Keratinocyte (primary cell): ENCODE measurements at places on chromosomes 7 and 10.

- no peak for DNase-seq
Observed at GRCh38 chr7:8442814-8443304, 9.4 kb downstream of the NXPH1 start.

DNA sequence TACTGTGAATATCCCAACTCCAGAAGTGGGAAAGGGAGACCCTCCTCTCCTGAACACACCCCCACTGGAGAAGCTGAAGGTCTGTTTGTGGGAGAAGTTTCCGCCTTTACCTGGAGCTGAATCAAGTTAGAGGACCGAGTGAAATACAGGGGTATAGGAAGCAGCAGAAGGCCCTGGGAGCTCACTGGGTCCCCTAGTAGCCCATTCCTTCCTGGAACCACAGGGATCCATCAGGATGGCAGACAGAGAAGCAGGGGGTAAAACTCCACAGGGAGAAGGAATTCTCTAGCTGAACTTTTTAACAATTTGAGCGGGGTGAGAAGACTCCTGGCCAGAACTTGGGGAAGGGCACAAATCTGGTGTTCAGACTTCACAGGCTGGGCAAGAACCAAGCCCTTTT, 275.8 kb downstream of the GRID1 start:
- DNase-seq: no peak

DNA sequence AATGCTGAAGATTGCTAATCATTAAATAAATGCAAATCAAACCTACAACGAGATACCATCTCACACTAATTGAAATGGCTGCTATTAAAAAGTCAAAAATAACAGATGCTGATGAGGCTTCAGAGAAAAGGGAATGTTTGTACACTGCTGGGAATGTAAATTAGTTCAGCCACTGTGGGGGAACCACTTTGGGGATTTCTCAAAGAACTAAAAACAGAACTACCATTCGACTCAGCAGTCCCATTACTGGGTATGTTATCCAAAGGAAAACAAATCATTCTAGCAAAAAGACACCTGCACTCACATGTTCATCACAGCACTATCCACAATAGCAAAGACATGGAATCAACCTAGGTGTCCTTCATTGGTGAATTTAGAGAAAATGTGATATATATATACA, 379.0 kb upstream of the CNTNAP2 start:
- DNase-seq: no peak

DNA sequence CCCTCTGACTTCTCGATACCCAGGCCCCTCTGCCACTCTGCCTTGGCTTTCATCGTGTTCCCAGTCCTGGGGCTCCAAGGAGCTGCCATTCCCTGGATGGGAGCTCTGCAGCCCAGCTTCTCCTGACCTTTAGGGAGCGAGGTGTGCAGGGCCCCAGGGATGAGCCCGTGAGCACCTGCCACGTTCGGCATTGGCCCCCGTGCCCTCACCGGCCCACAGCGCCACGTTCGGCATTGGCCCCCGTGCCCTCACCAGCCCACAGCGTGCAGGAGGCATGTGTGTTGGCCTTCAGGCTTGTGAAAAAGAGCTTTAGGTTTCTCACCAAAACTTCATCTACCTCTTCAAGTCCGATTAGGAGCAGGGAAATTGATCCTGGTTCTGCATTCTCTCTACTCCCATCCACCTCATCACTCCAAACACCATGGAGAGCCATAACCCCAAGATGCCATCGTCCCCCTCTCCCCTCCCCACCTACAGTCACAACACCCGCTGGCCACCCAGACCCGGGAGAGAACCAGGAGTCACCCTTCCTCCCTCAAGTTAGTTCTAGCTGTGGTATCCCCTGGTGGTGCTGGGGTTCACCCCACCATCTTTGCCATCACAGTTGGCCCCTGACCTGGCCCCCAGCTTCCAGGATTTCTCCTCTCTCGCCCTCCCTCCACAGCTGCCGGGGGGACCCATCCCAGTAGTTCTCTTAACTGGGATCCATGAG, 119.4 kb upstream of the NPS start:
- no peak for DNase-seq

- no peak for DNase-seq
Observed at GRCh38 chr7:113812591-113813255, 106.1 kb downstream of the PPP1R3A start.

DNA sequence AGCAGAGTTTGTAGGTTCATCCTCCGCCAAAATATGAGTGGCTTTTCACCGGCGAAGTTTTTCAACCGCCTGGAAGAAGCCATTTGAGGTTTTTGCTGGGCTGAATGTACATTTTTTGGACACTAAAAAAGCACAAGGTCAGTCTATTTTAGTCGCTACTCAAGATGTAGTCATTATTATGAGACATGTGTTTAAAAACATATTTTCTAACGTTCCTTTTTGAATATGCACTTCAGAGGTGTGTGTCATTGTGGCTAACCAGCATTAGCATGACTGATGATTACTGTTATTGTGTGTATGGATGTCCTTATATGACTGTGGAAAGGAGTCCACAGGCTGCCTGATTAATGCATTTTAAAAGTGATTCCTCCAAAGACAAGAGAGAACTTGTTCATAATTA, 605.4 kb downstream of the INHBA start:
- peak; percentile 86 for DNase-seq

- DNase-seq: peak; percentile 83
Observed at GRCh38 chr10:53256623-53257022, 484.0 kb upstream of the MBL2 start.

- DNase-seq: no peak
Observed at GRCh38 chr7:73770002-73770859, at the start of gene CLDN3. Gene CLDN3, minus strand, starts transcription at chr7:73770270. Its CDS starts 221 bp downstream, at chr7:73770049.

- no peak for DNase-seq
Observed at GRCh38 chr7:29607259-29607658, 43.6 kb downstream of the PRR15 start.

DNA sequence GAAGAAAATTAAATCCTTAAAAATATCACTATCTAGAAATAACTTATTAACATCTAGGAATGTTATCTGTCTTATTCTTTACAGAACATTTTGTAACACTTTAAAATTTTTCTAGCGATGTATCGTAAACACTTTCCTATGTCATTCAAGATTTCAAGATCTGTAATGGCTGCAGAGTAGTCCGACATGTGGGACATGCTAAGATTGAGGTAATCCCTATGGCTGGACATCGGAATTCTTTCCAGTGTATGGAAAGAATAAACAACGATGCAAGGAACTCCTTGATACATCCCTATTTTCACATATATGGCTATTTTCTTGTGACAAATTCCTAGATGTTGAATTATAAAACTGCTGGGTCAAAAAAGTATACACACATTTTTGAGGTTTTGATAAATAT, 37.5 kb downstream of the GNA12 start:
- no peak for DNase-seq

DNA sequence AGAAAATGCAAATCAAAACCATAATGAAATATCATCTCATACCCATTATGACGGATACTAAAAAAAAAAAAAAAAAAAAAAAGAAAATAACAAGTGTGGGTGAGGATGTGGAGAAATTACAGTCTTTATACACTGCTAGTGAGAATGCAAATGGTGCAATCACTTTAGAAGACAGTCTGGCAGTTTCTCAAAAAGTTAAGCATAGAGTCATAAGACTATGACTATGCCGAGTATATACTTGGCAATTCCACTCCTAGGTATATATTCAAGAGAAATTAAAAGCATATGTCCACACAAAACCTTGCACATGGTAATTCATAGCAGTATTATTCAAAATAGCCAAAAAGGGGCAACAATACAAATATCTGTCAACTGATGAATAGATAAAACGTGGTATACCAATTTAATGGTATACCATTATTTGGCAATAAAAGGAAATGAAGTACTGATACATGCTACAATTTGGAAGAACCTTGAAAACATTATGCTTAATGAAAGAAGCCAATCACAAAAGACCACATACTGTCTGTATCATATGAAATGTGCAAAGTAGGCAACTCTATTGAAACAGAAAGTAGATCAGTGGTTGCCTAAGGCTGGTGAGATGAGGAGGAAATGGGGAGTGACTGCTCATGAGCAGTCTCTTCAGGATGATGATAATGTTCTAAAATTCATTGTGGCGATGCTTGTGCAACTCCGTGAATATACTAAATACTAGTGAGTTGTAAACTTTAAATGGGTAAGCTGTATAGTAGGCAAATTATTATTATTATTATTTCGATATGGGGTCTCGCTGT, 90.1 kb upstream of the NANOS1 start:
- no peak for DNase-seq

- DNase-seq: no peak
Observed at GRCh38 chr10:49076741-49077521, 38.4 kb downstream of the VSTM4 start.

DNA sequence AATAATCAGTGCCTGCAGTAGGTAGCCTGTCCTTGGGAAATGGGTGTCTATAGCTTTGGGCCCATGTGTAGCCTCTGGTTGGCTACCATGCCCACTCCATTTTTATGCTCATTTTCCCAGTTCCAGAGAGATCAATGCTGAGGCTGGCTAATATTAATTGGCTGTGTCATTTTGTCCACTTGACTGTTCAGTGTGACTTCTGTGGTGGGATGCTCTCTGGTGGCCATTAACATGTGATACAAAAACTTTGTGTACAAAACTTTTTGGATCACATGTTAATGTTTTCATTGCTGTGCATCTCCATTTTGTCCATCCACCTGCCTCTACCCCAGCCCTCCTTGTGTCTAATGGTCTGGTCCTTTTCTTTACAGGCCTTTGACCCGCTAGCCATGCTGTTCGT, 22.7 kb downstream of the VIM start:
- no peak for DNase-seq

- DNase-seq: no peak
Observed at GRCh38 chr7:151351967-151352366, 10.4 kb downstream of the NUB1 start.

DNA sequence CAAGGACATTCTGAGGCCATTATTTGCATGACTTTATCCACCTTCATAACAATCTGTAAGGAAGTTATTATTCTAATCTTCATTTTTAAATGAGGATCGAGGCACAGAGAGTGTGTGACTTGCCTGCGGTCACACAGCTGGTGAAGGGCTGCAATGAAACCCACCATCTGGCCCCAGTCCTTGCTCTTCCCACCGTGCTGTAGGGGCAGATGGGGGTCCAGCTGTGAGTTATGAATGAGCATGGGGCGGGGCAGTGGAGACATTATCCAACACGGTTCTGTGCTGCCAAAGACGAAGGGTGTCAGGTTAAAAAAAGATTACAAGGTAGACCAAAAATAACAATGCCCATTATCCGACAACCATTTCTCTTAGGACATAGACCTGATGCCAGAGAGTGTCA, 417.5 kb upstream of the MGMT start:
- DNase-seq: no peak

- DNase-seq: no peak
Observed at GRCh38 chr7:37726016-37726415, 42.5 kb downstream of the GPR141 start.

GRCh38 chr7:105178928-105179541, 165.0 kb downstream of the KMT2E start:
- no peak for DNase-seq

- DNase-seq: no peak
Observed at GRCh38 chr7:36167403-36168050, 14.5 kb downstream of the EEPD1 start.

GRCh38 chr7:27802999-27803398, 63.0 kb downstream of the TAX1BP1 start:
- DNase-seq: no peak

DNA sequence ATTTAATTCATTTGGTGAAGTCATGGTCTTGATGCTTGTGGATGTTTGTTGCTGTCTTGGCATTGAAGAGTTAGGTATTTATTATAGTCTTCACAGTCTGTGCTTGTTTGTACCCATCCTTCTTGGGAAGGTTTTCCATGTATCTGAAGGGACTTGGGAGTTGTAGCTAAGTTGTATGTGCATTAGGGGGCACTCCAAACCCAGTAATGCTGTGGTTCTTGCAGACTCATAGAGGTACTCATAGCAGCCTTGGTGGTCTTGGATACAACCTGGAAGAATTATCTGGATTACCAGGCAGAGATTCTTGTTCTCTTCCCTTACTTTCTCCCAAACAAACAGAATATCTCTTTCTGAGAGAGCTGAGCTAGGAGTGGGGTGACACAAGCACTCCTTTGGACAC, 93.2 kb downstream of the ADCYAP1R1 start:
- no peak for DNase-seq
